ENCODE measurements at places on chromosomes 16 and 17.

DNA sequence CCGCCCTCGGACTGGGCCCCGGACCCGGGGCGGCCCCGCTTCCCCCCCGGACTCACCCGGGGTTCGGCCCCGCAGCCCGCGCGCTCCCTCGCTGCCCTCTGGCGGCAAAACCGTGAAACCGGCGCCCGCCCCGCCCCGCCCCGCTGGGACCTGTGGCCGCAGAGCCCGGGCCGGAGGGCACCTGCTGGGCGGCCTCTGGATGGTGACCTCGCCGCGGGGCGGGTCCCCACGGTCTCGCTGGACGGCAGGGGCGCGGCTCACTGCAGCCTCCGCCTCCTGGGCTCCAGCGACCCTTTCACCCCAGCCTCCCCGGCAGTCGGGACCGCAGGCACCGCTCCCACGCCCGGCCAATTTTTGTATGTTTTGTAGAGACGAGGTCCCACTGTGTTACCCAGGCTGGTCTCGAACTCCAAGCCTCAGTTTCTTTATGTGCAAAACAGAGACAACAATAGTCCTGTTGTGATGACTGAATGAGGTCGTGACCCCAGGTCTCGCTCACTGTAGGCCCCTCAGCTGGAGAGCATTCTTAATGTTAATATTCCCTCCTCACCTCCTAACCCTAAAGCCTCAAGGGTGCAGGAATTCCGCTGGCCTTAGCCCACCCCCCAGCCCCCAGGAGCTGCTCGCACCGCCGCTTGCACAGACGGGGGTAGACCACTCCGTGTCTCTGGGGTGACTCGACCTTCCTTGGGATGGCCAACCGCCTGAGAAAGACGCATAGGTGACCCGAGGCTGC lies 33.7 kb upstream of the RPH3AL start:
- peak; percentile 6 for DNase-seq

- no peak for DNase-seq
These were observed 43.8 kb downstream of the CYTH1 start for GRCh38 chr17:78738278-78738677.

- DNase-seq = no peak
These were observed 306.9 kb upstream of the CA10 start for GRCh38 chr17:52465407-52465806.

- DNase-seq = no peak
These were observed 114.0 kb upstream of the ZFHX3 start for GRCh38 chr16:73161977-73162376.

DNA sequence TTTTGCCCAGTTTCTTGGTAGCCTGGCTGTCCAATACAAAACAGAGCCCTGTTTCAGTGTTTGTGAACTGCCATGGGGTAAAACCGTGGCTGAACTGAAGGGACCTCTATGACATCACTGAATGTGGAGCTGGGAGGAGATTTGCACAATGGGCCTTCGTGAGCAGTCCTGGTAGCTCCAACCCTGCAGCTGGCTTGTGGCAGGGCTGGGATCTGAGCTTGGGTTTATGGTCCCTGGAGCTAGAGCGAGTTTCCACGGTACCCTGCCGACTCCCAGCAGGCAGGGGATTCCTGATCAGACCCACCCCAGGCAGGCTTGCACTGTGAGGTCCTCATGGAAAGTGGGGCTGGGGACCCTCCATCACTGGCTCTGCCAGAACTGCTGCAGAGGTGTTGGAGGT lies 247.0 kb downstream of the GSG1L start:
- DNase-seq = no peak

- DNase-seq = no peak
These were observed 20.1 kb downstream of the KRT25 start for GRCh38 chr17:40735016-40735415.

DNA sequence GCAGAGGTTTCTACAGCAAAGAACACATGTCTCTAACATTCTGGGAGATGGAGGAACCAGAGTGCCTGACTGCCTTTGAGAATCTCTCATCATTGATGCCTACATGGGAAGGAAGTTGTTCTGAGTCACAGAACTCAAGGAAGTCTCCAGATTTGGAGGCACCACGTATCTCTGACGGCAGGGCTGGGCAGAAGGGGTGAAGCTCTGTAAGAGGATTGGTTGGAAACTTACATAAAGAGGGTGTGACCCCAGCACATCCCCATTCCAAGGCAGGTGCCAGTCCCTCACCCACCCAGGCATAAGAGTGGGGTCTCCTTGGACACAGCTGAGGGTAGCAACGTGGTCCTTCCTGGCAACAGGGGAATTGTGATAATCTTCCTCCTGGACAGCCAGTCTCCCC lies 17.4 kb downstream of the TNFRSF13B start:
- DNase-seq = no peak

DNA sequence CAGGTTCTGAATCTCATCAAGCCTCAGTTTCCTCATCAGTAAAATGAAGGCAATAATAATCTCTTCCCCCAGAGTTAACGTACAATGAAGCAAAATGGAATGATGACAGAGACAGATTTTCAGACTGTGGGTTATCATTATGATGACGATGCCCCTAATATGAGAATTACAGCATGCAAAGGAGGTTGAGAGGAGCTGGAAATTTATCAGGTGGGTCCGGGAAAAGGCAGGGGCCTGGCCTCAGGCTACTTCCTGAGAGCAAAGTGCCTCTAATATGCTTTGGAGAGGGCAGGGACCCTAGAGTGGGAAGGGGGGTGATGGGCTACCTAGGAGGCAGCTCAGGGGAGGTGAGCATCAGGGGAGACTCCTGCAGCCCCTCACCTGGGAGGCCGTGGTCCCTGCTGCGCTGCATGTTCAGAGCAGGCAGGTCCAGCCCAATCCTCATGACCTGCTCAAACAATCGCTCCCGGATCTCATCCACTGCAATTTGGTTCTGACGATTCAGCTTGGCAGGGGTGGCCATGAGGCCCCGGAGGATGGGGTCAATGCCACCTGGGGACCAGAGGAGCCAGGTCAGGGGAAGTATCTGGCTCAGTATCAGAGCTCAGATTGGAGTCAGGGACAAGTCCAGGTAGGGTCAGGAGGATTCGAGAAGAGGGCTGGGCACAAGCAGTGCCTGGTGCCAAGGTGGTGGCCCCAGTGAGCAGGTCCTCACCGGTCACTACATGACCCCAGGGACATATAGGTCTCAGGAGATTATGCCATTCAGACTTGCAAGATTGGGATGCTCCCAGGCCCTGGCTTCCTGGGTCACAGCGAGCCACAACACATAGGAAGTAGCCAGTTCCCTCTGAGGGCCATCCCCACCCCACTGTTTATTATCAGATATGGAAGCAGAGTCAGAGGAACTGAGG lies 8.1 kb downstream of the MPO start:
- DNase-seq = no peak

- no peak for DNase-seq
These were observed 10.2 kb upstream of the CCDC154 start for GRCh38 chr16:1454561-1454960.

GRCh38 chr17:21033350-21033749 lies 9.5 kb downstream of the USP22 start:
- DNase-seq = no peak

DNA sequence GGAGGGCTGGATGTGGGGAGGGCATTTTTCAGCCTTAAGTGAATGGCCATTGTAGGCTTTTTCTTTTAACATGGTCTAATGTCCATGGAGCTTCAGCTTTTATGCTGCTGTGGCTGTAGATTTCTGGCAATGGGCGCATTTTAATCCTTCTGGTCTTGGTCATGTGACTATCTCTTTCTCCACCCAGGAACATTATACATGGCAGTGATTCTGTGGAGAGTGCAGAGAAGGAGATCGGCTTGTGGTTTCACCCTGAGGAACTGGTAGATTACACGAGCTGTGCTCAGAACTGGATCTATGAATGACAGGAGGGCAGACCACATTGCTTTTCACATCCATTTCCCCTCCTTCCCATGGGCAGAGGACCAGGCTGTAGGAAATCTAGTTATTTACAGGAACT lies 4.7 kb upstream of the NME2 start:
- DNase-seq = no peak

- DNase-seq = no peak
These were observed 3.5 kb downstream of the GNG13 start for GRCh38 chr16:797120-797420.

DNA sequence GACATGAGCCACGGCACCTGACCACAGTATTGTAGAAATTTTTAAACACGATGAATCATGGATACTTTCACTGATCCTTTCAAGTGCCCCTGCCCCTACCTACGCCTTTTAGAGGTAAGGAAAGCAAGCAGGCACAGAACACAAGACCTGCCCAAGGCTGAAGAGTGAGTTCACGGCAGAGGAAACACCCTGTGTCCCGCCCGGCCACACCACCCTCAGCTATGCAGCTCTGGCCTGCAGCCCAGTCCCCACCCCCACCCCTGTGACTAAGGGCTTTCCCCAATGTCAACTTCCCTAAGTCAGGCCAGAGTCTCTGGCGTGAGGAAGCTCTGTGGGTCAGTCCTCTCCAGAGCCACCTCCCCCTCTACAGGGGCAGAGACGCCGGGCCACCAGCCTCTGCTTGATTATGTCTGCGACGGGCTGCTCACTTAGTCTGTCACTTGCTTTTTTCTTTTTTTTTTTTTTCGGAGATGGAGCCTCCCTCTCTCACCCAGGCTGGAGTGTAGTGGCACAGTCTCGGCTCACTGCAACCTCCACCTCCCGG lies 8.4 kb downstream of the SLC16A5 start:
- peak; percentile 83 for DNase-seq

DNA sequence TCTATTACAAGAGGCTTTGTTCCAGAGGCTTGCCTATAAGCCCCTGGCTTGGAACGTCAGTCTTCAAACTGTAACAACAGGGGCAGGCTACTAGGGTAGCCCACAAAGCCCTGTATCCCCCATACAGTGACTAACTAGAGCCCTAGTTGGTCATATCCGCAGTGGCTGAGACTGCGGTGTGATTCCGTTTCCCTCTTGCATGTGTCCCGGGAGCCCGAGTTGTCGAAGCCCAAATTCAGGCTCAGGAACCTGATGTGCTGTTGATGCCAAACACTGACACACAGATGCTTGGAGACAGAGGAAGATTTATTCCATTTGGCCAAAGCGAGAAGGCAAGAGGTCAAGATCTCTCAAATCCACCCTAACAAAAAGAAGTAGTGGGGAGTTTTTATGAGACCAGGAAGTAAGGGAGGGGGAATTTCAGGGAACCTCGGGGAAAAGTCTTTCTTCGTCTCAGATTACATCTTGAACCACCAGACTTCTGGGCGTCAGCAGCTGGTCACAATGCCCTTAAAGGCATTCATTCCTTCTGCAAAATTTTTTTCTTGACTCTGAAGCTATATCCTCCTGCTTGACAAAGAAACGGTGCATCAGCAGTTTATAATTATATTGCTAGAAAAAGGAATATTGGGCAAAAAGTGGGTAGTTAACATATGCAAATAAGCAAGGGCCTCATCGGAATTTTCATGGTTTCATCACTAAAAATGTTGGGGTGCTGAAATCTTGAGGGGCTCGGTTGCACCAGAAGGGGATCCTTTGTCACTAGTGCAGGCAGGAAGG lies 879 bp downstream of the SLFN5 start:
- peak; percentile 2 for DNase-seq

DNA sequence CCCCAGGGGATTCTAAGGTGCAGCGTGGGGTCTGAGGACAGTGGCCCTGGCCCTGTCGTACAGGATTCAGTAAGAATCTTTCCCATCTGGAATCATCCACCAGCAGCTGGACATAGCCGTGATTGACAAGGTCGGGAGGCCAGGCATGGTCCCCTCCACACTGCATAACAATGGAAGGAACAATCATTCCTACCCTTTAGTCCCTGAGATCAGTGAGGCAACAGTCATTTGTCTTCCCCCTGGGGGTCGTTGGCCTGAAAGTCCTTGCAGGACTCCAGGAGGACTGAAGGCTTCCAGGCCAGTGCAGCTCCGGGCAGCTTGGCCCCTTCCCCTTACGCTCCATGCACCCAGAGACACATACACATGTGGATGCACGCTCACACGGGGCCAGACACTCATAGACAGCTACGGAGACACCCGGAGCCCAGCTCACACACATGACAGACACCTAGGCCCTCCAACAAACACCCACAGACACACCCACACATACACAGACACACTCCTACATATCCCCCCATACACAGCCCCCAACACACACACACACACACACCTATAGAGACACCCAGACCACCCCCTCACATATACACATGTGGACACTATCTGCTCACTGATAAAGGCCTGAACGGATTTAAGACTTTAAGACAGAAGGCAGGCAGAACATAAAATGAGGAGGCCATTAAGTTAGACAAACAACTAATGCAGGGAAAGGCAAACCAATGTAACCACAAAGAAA lies 42.9 kb downstream of the LITAF start:
- DNase-seq = no peak

DNA sequence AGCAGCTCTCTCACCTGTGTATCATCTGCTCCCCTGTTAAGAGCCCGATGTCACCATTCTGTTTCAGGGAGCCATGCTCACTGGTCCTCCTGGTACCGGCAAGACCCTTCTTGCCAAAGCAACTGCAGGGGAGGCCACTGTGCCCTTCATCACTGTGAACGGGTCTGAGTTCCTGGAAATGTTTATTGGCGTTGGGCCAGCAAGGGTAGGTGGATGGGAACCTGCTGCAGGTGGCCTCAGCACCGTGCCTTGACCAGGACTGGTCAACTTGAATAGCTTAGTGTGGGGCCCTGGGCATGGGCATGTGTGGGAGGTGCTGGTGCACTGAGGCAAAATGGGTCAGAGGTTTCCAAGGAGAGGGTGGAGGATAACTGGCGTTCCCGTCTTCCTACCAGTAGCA lies 28.5 kb downstream of the DBNDD1 start:
- DNase-seq = no peak

DNA sequence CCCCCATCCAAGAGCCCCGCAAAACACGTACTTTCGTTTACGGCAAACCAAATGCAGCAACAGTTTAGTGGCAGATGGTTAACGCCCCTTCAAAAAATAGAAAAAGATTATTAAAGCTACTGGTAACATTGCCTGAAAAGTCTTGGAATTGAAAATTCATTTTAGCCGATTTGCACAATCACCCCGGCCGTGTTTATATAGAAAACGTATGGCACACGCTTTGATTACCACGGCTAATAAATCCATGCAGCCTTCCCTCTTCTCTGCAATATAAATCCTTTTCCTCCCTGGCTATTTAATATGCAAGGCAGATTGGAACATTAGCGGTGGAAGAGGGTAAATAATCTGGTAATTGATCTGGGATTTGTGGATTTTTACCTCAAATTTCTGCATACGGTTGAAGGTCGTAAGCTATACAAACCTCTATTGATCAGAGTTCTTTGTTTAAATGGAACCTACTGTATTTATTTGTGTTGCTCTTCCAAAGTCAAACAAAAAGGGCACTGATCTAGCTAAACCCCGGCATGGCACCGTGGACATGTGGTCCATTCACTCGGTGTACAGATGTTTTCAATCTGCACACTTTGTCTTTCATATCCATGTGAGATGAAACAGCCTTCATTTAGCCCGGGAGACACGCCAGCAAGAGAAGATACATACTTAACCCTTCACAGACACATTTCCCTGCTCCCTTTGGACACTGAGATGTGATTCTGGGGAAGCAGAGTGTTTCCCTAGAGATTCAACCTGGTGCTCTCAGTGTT lies 238.1 kb upstream of the MAF start:
- no peak for DNase-seq

GRCh38 chr17:70888324-70888723 lies 719.0 kb downstream of the KCNJ2 start:
- DNase-seq = no peak

- DNase-seq = no peak
These were observed 29.9 kb downstream of the PIK3R6 start for GRCh38 chr17:8837563-8838075.

Data from GDM1 (cell line).